Aorta (tissue), 5 donors: ENCODE measurements at places on chromosomes 16 and 17. TPM values are rescaled to one million over a fixed set of nuclear protein-coding genes. Genes with fewer than 3 reads are reported as not detected.
A peak's percentile ranks its signal among the peaks of the same experiment; 100 is the strongest.

The HSPB9 gene
- 0.63 TPM for polyA plus RNA-seq

DNA sequence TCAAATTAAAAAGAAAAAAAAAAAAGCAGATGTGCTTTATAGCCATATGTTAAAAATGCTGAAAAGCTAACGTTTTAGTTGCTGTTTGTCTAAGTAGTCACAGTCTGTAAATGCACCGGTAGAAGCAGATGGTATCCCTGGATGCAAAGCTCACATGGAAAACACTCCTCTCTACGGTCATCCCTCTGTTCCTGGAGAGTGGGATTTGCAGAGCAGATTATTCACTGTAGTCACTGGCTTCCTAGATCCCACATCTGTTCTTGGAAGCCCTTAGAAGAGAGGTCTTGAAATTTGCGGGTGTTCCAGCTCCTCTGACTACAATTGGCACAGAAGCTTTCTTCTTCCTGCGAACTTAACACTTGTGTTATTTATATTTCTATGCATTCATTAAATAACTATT is 186.6 kb downstream of the PMP22 start:
- no peaks in the 10 kb centered on the region for H3K36me3 ChIP-seq
- H3K4me3 ChIP-seq = no peak overlapping the region
- no peak overlapping the region for H3K27ac ChIP-seq
- no peaks in the 10 kb centered on the region for H3K27me3 ChIP-seq
- no peak for DNase-seq

DNA sequence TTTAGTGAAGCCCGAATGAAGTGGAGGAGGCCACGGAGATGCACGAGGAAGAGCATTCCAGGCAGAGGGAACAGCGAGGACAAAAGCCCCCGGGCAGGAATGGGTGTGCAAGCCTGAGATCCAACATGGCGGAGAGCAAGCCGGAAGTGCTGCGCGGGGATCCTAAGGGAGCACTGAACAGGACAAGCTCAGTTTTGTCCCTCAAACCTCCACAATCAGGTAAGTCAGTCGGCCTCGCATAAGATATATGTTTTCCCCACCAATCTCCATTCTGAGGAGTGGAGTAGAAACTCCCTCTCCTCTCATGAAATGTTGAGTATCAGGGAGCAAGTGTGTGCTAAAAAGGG is 32.9 kb upstream of the USP22 start:
- H3K27me3 ChIP-seq = no peaks in the 10 kb centered on the region
- H3K36me3 ChIP-seq = no peaks in the 10 kb centered on the region
- H3K27ac ChIP-seq = no peak overlapping the region

DNA sequence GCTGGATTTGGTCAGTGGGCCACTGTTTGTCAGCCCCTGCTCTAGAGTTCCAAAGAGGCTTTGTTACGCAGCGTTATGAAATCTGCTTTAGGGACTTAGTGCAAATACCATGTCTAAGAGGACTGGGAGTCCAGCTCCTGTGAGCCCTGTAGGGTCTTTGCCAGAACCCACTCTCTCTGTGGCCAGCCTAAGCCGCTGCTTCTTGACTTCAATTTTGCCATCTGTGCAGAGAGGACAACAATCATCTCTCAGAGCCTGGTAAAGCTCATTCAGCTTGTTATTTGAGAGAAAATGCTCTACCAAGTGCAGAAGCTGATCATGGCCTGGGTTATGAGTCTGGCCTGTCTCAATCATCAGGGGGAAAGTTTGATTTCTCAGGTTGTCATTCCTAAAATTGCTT is 17.9 kb downstream of the CA10 start:
- DNase-seq = no peak
- no peaks in the 10 kb centered on the region for H3K36me3 ChIP-seq
- H3K27me3 ChIP-seq = peaks cover 2% of the 10 kb centered on the region
- H3K4me3 ChIP-seq = no peak overlapping the region
- no peaks in the 10 kb centered on the region for H3K4me1 ChIP-seq

GRCh38 chr17:33096161-33096560 is 104.5 kb downstream of the SPACA3 start:
- no peak overlapping the region for H3K27ac ChIP-seq
- H3K36me3 ChIP-seq = no peaks in the 10 kb centered on the region
- no peaks in the 10 kb centered on the region for H3K27me3 ChIP-seq
- H3K4me1 ChIP-seq = no peaks in the 10 kb centered on the region
- H3K4me3 ChIP-seq = no peak overlapping the region

DNA sequence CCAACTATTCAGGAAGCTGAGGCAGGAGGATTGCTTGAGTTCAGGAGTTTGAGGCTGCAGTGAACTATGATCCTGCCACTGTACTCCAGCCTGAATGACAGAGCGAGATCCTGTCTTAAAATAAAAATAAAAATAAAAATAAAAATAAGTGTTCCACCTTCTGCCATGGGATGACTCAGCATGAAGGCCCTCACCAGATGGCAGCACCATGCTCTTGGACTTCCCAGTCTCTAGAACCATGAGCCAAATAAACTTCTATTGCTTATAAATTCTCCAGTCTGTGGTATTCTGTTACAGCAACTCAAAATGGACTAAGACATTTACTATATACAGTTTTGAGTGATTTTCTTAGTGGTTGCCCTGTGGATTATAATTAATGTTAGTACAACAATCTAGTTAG is 7.9 kb upstream of the SLC38A7 start:
- H3K4me3 ChIP-seq = no peak overlapping the region
- no peak for DNase-seq
- H3K36me3 ChIP-seq = no peaks in the 10 kb centered on the region

The MT1H gene
- polyA plus RNA-seq = 3.0 TPM

DNA sequence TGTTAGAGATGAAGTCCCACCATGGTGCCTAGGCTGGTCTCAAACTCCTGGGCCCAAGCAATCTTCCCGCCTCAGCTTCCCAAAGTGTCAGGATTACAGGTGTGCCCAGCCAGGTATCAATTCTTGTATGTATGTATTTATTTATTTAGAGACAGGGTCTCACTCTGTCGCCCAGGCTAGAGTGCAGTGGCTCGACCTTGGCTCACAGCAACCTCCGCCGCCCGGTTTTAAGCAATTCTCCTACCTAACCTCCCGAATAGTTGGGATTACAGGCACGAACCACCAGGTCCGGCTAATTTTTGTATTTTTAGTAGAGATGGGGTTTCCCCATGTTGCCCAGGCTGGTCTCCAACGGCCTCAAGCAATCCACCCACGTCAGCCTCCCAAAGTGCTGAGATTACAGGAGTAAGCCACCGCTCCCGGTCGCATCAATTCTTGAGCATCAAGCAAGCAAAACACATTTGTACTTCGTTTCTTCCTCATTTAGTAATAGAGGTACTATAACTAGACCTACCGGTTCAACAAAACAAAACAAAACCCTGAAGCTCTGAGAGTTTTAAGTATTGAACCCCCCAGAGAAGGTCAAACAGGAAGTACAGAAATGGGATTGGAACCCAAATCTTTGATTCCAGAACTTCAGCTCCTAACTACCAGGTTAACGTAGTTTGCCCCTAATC is 1.0 kb upstream of the ZNF500 start:
- H3K27me3 ChIP-seq = no peaks in the 10 kb centered on the region
- peak overlapping the region; percentile 38 for H3K4me3 ChIP-seq
- H3K4me1 ChIP-seq = no peaks in the 10 kb centered on the region
- DNase-seq = no peak

The EPN3 gene
- polyA plus RNA-seq = 1.9 TPM

The CTRB1 gene
- polyA plus RNA-seq = 5.7 TPM

- peaks cover 2% of the 10 kb centered on the region for H3K36me3 ChIP-seq
- H3K4me1 ChIP-seq = no peaks in the 10 kb centered on the region
- H3K4me3 ChIP-seq = no peak overlapping the region
- H3K27ac ChIP-seq = no peak overlapping the region
Measured at GRCh38 chr17:82823004-82823403, 16.8 kb downstream of the ZNF750 start.

The KRT40 gene
- not detected for polyA plus RNA-seq

- H3K4me1 ChIP-seq = no peaks in the 10 kb centered on the region
- H3K4me3 ChIP-seq = no peak overlapping the region
- peak; percentile 96 for DNase-seq
- H3K36me3 ChIP-seq = no peaks in the 10 kb centered on the region
Measured at GRCh38 chr17:8158267-8159031, 4.3 kb downstream of the VAMP2 start.

The B9D1 gene
- polyA plus RNA-seq = 16.5 TPM

The KRTAP9-2 gene
- not detected for polyA plus RNA-seq

DNA sequence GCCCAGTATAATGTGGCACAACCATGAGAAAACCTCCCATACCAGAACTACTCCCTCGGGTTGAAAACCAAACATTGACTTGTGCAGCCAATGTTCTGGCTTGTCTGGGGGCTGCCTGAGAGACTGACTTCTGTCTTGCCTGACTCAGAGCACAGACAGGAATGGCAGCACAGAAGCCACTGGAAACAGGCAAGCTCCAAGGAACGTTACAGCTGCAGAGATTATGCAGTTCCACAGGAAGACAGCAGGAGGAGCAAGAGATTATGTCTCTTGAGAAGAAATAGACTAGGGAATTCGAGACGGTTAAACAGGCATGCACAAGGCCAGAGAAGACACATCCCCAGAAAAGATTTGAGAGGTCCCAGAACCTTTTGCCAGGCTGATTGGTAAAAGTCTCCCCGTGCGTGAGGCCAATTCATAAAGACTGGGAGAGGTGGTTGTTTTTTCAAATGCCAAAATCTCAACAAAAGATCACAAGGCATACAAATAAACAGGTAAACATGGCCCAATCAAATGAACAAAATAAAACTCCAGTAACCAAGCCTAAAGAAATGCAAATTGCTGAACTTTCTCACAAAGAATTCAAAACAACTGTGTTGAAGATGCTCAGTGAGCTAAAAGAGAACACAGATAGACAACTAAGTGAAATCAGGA is 90.6 kb upstream of the CDH5 start:
- H3K27me3 ChIP-seq = no peaks in the 10 kb centered on the region
- DNase-seq = no peak
- H3K4me3 ChIP-seq = no peak overlapping the region
- no peaks in the 10 kb centered on the region for H3K36me3 ChIP-seq
- no peak overlapping the region for H3K27ac ChIP-seq

GRCh38 chr16:27472091-27473020 is 70.4 kb downstream of the IL21R start:
- peaks cover 10% of the 10 kb centered on the region for H3K36me3 ChIP-seq
- H3K27me3 ChIP-seq = no peaks in the 10 kb centered on the region
- no peaks in the 10 kb centered on the region for H3K4me1 ChIP-seq
- H3K27ac ChIP-seq = no peak overlapping the region
- DNase-seq = peak; percentile 49

GRCh38 chr17:33716957-33717356 is 423.9 kb upstream of the ASIC2 start:
- no peak for DNase-seq
- no peaks in the 10 kb centered on the region for H3K4me1 ChIP-seq
- no peaks in the 10 kb centered on the region for H3K27me3 ChIP-seq

DNA sequence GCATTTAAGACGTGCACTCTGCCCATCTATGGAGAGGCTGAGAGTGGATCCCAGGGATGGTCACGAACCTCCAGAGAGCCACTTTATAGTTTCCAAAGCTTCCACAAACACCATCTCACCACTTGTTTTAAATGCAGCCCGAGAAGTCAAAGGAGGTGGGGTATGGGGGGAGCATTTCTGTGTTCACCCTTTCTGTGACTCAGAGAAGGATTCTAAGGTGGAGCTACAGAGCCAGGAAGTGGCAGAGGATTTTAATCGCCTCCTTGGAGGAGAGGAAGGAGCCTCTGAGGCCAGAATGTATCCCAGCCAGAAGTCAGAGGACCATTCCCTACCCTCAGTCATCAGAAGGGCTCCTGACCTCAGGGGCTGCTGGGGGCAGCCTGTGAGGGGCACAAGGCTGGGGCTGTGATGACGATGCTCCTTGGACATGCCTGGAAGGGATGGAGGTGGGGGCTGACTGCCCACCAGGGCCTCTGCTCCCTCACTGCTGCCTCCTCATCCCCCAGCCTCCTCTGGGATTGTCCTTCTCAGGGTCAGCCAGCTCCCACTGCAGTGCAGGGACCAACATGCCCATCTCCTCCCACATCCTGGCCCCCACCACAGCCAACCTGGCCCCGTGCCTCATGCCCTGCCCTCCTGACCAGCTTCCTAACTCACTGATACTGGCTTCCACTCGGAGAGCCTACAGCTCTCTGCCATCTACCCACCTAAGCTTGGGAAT is 2.8 kb downstream of the XYLT2 start:
- H3K4me1 ChIP-seq = no peaks in the 10 kb centered on the region
- no peak overlapping the region for H3K4me3 ChIP-seq
- DNase-seq = peak; percentile 68
- no peaks in the 10 kb centered on the region for H3K27me3 ChIP-seq
- no peaks in the 10 kb centered on the region for H3K36me3 ChIP-seq

GRCh38 chr17:4969551-4970173 is 2.0 kb upstream of the SPAG7 start:
- DNase-seq = no peak
- no peak overlapping the region for H3K27ac ChIP-seq
- H3K4me3 ChIP-seq = no peak overlapping the region

GRCh38 chr16:75323198-75323597 is 71.8 kb upstream of the BCAR1 start:
- H3K36me3 ChIP-seq = no peaks in the 10 kb centered on the region
- no peak overlapping the region for H3K27ac ChIP-seq
- H3K27me3 ChIP-seq = no peaks in the 10 kb centered on the region
- peaks cover 2% of the 10 kb centered on the region for H3K4me1 ChIP-seq
- DNase-seq = no peak

DNA sequence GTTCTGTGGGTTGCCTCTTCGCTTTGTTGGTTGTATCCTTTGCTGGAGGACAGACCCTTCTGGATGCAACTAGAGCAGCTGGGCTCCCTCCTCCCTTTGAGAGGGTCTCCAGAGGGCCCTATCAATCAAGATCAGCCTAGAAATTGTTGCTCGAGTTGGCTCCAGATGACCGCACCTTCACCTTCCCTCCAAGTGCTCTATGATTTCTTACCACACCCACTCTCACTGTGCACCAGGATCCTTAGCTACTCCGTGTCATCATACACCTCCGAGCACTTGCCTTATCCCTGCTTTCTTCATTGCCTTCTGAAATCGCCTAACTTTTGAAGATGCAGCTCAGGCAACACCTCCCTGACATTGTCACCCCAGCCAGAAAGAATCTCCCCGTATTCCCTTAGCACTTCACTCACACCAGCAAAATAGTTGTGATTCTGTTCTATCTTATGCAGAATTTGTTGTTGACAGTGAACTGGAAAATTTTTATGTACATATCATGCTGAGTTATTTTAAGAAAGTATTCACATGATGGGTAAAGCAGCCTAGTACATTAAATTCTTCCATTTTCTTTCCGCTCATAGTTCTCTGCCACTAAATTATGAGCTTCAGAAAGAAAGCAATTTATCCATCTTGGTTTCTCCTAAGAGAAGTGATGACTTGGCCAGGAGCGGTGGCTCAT is 52.9 kb downstream of the ABAT start:
- no peaks in the 10 kb centered on the region for H3K27me3 ChIP-seq
- H3K27ac ChIP-seq = no peak overlapping the region
- H3K36me3 ChIP-seq = no peaks in the 10 kb centered on the region
- H3K4me3 ChIP-seq = no peak overlapping the region

GRCh38 chr16:51813609-51814008 is 662.5 kb upstream of the SALL1 start:
- no peaks in the 10 kb centered on the region for H3K4me1 ChIP-seq
- H3K27ac ChIP-seq = no peak overlapping the region
- H3K4me3 ChIP-seq = no peak overlapping the region
- H3K27me3 ChIP-seq = peaks cover 2% of the 10 kb centered on the region
- no peaks in the 10 kb centered on the region for H3K36me3 ChIP-seq
